ENCODE measurements at places on chromosomes 7 and 10. TPM values are rescaled to one million over a fixed set of nuclear protein-coding genes. Genes with fewer than 3 reads are reported as not detected.

The ZNF467 gene
- 0.45 TPM for total RNA-seq

The STEAP1 gene
- total RNA-seq = 0.41 TPM

The INTS15 gene
- 25.9 TPM for total RNA-seq

The INSIG1 gene
- 94.9 TPM for total RNA-seq

DNA sequence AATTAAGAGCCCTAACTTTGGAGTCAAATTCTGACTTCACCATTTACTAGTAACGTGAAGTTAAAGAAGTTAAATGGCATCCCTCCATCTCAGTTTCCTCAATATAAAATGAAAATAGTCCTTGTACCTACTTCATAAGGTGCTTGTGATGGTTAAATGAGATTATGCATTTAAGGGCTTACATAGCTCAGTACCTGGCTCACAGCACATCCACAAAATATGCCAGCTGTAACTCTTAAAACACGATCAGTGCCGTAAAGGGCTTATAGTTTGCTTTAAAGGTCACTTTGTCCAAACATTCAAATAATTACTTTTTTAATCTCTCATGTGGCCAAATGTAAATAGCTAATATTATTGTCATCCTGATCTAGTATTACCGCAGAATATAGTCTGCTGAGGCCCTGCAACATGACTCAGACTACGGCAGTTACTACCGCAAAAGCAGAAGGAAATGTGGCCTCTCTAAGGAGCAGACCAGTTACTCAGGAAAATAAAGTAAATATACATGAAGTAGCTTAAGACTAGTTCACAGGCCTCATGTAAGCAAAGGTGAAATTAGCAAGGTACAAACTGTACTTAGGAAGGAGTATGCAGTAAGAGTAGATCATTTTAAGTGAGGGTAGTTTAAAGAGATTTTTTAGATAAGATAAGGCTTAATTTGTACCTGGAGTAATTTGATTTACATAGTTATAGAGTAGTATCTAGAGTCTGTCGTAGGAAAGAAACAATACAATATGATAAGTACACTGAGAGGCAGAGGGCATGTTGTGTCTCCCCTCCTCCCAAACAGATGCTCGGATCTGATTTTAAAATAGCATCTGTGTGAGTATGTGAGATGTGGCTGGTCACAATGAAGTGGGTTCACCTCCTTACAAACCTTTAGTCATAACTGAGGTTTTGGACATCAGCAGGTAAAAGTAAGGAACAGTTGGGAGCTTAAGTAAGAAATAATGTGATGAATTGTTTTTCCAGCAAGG lies 13.1 kb downstream of the CASP2 start:
- DNase-seq = no peak

- DNase-seq = no peak
These were observed 97.4 kb upstream of the LRGUK start for GRCh38 chr7:134029743-134030142.

GRCh38 chr7:157397731-157398691 lies 61.2 kb downstream of the DNAJB6 start:
- peak; percentile 30 for DNase-seq

GRCh38 chr7:131683536-131684125 lies 127.2 kb upstream of the PODXL start:
- no peak for DNase-seq

GRCh38 chr7:29449569-29450260 lies 113.9 kb upstream of the PRR15 start:
- DNase-seq = no peak

GRCh38 chr10:76177936-76178335 lies 746.5 kb downstream of the LRMDA start:
- DNase-seq = no peak

- no peak for DNase-seq
These were observed 61.6 kb downstream of the NAMPT start for GRCh38 chr7:106223156-106223555.

- no peak for DNase-seq
These were observed 5.7 kb downstream of the LDB3 start for GRCh38 chr10:86673827-86674581.

DNA sequence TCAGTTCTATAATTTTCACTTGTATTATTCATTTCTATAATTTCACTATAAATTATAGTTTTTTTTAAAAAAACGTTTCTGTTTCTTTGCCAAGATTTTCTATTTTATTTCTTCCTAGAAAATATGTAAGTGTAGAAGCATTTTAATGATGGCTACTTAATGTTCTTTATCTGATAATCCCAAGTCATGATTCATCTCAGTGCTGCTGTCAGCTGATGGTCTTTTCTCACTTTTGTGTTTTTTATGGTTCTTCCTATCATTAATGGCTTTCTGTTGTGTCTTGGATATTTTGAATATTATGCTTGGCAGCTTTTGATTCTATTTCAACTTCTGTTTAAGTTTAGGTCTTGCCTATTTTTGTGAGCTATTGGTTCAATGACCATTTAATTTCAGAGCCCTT lies 268.6 kb downstream of the BAMBI start:
- DNase-seq = no peak

GRCh38 chr7:53743697-53744402 lies 708.4 kb downstream of the POM121L12 start:
- no peak for DNase-seq

DNA sequence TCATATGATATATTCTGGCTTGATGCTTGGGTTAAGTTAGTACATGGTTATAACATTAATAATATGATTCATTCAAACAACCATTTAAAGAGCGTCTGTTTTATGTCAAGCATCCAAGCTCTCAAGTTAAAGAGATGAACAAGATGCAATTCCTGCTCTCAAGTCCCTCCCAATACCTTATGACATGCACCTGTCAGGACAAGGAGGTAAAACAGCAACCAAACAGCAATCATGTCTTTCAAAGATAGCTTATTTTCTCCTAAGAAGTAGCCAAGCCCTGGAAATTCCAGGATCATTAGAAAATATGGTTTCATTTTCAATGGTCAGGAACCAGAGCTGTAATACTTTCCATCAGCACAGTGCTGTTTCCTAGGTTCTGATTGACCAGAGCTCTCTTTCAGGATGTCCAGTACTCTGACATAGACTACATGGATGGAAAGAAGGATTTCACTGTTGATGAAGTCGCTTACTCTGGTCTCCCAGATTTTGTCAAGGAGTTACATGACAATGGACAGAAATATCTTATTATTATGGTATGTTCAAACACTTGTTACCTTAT lies 29.0 kb downstream of the MGAM2 start:
- no peak for DNase-seq

GRCh38 chr10:90204956-90205314 lies 503.5 kb downstream of the KIF20B start:
- DNase-seq = no peak

- no peak for DNase-seq
These were observed 5.2 kb downstream of the EEPD1 start for GRCh38 chr7:36158321-36158605.

- DNase-seq = no peak
These were observed 40.5 kb downstream of the CAPZA2 start for GRCh38 chr7:116902867-116903266.

DNA sequence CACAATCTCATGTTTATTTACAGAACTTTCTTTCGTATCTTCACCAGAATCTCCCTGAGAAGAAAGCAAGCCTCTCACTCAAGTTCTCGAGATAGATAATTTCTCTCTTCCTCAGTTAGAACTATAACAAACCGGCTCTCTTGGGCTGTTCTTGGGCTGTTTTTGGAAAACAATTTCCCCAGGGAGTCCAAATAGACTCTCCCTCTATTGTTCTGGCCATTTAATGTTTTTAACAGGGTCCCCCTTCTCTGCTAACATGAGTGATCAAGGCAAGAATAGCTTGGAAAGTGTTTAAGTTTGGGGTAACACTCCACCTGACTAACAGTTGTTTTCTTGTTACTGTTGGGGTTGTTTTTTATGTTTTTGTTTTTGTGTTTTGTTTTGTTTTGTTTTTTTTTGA lies 64.8 kb upstream of the UCN3 start:
- no peak for DNase-seq

Data from activated CD4-positive, alpha-beta memory T cell treated with anti-CD3 and anti-CD28 coated beads for 36 hours (primary cell).